Left ventricle myocardium inferior (tissue), 1 donor: ENCODE measurements at places on chromosomes 5 and 9.
A peak's percentile ranks its signal among the peaks of the same experiment; 100 is the strongest.

DNA sequence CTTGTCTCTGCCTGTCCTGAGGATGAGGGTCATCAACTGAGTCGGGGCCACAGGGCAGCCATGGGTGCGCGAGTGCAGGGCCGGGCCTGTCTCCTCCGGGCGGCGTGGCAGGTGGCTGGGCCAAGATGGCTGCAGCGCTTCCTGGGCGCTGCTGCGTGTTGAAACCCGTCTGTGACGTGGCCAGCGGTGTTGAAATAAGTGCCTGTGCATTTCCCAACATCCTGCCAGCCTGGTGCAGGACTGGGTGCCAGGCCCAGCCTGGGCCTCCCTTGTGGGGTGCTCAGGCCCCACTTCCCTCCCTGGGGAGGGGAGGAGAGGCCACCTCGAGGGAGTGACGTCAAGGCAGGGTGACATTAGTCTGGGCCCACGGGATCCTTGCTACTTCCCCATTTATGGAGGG lies 45.5 kb downstream of the RXRA start:
- peak; percentile 73 for DNase-seq

- no peak for DNase-seq
Measured at GRCh38 chr9:109780453-109781033, 545 bp downstream of the PALM2AKAP2 start.

GRCh38 chr9:21835121-21835520 lies 32.7 kb downstream of the MTAP start:
- no peak for DNase-seq

- DNase-seq = no peak
Measured at GRCh38 chr9:115373000-115373709, 255.2 kb upstream of the TNC start.

- no peak for DNase-seq
Measured at GRCh38 chr5:86542532-86542931, 75.2 kb upstream of the COX7C start.

GRCh38 chr9:128191406-128192046 lies at the start of gene CIZ1:
Gene CIZ1 (minus strand): TSS chr9:128191572. CDS start chr9:128190857, 715 bp downstream.
- DNase-seq = peak; percentile 83
